ENCODE measurements at places on chromosomes 13 and 19. TPM values are rescaled to one million over a fixed set of nuclear protein-coding genes. Genes with fewer than 3 reads are reported as not detected.

Gene CYP2F1
- total RNA-seq: not detected

Gene MAG
- not detected for total RNA-seq

Gene KLK14
- total RNA-seq: 0.50 TPM

Gene LGALS4
- total RNA-seq: 0.77 TPM

Gene PLIN4
- 0.21 TPM for total RNA-seq
